ENCODE measurements at places on chromosomes 12 and 14.

- DNase-seq = no peak
Measured at GRCh38 chr14:65805113-65805473, 392.6 kb downstream of the FUT8 start.

GRCh38 chr14:51224551-51224950, 15.5 kb upstream of the TMX1 start:
- DNase-seq = no peak

- no peak for DNase-seq
Measured at GRCh38 chr12:85018098-85018497, 18.0 kb downstream of the TSPAN19 start.

DNA sequence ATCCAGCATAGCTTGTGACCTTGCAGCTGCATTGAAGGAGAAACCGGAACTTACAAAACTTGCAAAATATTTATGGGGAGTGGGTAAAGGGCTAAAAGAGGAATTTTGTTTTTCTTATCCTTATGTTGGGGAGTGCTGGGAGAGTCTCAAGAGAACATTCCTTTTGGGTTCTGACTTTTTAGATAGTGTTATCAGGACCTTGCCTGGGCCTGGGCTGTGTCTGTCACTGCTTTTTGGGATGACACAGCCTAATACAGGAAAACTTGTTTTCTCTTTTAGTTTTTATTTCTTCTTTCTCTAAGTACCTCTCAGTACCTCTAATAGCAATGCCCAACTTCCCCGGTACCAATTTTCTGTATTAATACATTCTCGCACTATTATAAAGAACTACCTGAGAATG, 850.6 kb downstream of the RPS29 start:
- DNase-seq = no peak

DNA sequence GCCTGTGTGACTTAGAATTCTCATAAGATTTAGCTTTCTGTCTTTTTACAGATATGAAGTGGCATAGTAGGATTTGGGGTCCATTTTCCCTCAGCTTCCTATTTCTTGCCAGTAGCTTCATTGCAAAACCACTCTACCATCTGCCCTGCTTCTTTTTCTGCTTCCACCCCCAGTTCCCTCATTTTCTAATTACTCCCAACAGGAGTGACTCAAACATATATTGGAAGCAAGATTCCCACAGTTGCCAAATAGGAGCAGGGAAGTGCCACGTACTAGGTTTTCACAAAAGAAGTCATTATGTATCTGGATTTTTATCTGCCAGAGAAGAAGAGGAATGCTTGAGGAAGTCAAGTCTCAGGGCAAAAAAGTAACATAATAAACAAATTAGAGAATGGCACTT, 64.1 kb downstream of the ANO4 start:
- no peak for DNase-seq

DNA sequence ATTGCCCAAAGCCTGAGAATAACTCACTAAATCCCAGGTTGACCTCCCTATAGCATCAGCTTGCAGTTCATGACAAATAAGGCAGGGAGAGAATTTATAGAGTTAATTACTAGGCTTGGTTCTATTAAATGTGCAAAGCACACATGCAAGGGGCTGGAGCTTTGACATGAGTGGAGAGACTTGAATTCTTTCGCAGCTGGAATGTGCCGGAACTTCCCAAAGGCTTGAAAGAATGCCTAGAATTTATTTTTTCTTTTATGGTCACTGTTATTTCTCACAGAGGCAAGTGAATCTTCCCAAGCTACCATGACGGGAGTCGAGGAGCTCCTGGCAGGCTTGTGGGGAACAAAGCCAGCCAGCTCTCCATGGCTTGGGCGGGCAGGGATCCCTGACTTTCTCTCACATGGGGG, 95.5 kb upstream of the USP44 start:
- DNase-seq = no peak

- no peak for DNase-seq
Measured at GRCh38 chr14:90649083-90649482, 167.1 kb downstream of the TTC7B start.

DNA sequence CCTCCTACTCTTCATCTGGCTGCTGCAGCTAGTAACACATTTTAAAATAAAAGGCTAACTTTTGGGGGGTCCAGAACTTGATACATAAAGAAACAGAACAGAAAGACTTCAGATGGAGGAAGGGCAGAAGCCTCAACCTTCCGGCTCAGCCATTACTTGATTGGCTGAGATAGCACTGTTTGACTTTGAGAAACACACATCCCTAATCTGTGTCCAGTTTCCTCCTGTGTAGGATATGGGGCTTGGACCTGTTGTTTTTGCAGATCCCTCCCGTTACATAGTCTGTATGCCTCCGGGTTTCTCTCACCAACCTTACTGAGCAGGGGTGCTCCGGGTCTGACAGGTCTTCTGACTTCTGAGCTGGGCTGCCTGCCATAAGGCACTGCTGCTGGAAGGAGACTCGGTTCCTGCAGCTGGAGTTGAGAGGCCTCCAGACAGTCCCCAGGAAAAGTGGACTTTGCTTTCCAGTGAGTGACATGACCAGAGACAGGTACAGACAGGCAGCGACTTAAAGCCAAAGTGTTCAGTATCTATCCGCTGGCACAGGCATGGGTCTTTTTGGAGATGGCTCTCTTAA, 8.3 kb upstream of the ZNF641 start:
- DNase-seq = no peak

- DNase-seq = no peak
Measured at GRCh38 chr12:105998561-105998960, 140.2 kb downstream of the NUAK1 start.

DNA sequence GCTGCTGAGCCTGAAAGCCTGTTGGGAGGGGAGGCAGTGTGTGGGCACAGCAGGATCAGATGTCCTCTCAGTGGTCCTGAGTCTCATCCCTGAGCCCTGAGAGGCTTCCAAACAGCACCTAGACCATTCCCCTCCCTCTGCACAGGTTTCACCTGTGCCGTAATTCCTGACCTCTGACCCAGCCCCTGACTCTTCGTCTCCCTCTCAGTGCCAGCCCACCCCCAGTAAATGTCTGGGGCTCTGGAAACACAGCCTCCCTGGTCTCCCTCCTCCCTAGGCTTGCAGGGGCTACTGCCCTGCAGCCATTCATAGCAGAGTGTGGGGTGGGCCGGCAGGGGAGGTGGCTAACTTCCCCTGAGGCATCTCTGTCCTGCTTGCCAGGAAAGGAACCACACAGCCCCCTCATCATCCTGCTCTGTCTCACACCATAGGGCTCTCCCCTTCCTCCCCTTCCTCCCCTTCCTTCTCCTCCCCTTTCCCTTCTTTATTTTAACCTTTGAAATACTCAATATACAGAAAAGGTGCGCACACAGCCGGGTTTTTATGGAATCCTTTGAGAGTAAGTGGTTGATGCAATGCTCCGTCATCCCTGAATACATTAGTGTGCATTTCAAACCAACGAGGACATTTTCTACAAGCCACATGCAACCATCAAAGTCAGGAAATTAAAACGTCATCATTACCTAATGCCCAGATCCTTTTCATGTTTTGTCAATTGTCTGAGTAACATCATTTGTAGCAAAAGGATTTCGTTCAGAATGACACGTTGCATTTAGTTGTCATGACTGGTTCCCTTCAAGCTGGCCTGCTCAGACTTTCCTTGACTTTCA, 67.0 kb downstream of the PRMT8 start:
- DNase-seq = no peak

DNA sequence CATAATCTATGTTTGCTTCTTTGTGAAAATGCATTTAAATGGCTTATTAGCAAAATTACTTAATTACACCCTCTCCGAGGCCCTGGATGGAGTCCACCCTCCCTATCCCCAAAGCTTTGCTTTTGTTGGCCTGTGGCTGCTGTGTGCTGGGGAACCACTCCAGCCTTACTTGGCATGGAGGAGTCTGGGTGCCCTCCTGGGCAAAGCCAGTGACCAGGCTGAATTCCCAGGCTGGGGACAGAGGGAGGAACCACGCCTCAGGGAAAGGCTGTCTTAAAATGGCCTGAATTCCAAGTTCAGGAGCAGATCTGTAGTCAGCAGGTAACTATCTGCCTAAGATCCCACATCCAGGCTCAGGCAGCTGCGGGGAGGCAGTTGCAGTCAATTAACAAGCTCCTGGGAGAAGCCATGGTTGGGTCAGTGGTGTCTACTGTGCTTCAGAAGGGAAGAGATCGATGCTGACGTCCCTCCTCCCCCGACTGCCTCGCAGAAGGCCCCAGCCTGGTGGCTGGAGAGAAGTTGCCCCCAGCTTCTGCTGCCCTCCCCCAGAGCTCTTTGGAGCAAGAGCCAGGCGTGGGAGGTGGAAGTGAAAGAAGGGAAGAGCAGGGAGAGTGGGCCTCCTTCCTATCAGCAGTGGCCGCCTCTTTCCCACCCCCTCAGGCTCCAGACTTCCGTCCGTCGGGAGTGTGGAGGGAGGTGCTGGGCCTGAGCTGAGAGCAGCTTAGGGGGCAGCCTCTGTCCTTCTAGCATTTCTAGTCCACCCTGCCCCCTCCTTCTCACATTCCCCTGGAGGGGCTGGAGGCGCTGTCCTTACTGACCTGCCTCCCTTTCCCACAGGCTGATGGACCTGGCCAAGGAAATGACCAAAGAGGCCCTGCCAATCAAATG, 11.3 kb downstream of the VASH1 start:
- no peak for DNase-seq

GRCh38 chr14:20970647-20970982, 15.3 kb downstream of the RNASE2 start:
- no peak for DNase-seq

- DNase-seq = no peak
Measured at GRCh38 chr12:88037770-88038169, 8.6 kb upstream of the C12orf50 start.

GRCh38 chr12:54959291-54960018, 25.1 kb downstream of the TESPA1 start:
- peak; percentile 50 for DNase-seq

DNA sequence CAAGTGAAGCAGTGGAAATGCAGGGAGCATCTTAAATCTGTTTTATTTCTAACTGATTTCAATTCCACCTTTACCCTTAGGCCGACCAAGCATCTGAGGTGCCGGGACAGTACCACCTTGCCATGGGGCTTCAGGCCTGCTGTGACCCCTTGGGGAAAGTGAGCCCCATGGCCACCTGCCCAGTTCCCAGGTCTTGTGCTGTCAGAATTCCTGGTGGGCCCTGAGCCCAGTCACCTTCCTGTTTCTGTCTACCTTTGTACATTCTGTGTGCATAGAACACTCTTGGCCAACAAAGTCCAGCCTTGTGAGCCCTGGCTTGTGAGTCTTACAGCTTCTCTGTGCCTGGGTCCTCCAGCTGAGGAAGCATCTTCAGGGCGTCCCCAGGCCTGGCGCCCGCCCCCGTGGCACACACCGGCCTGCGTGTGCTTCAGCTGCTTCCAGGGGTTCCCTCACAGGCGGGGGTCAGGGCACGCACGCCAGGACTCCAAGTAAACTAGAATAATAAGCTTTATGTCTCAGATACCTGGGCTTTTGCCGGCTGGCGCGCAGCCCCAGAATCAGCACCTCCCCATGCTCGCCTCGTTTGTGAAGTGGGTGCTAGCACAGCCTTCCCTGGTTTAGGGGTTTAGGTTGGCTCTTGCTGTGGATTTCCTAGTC, 10.3 kb downstream of the ZFYVE21 start:
- no peak for DNase-seq

DNA sequence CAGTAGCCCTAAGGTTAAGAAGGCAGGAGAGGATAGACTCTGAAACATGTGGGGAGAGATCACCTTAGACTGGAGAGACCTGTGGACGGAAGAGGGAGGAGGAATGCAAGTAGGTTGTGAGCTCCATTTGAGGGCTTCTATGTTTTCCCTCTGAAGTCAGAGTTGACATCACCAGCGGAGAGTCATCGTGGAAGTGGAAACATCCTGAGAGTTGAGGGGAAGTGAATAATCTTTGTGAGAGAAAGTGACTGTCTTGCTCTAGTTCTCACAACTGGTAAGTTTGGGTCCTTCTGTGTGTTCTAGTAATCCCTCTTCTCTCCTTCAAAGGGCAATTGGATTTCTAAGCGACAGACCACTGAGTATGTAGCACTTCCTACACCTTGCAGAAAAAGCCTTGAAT, 103.6 kb upstream of the CCND2 start:
- DNase-seq = no peak

DNA sequence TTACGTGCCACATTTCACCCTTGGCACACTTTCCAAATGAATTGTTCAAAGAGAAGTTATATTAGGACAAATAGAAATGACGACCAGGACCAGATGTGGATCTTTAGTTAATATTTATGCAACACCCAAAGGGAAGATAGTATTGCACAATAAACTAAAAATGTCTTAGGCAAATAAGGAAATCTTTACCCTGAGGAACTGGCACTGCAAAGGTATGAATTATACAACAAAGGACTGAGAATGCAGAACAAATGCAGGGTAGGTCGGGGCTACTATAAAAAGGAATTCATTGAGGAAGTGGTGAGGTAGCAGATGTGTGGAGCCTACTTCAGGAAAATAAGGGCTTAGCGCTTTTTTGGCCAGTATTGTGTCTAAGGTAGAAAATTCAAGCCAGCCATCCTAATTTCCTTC, 3.9 kb upstream of the TMTC2 start:
- peak; percentile 77 for DNase-seq

DNA sequence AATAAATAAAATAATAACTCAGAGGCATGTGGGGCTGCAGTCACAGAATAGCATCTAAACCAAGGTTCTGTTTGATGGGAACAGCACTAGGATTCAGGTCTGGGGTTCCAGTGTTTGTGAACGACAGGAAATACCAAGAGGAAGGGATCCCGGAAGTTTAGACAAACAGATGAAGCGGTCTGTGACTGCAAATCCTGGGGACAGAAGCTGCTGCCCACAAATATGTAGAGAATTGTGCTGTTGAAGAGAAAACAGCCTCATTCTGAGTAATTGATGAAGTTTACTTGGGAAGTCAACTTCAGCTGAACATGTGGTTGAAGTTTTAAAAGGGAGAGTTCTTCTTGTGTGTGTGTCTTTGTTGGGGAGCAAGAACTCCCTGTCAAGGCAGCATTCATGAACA, 98.4 kb upstream of the TBX5 start:
- no peak for DNase-seq

DNA sequence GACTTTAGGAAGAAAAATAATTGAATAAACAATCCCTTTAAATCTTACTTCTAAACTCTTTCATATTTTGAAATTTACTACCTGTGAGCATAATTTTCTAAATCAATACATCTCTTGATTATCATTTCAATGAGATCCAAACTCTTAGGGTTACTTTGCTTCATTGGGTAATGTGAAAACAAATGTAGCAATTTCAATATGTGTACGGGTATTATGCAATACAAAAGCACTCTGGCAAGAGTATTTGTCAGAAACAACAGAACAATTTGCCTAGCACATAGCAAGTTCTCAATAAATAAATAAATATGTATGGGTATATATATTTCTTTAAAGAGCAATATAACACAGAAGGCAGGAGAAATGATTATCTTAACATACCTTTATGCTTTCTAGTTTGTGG, 77.1 kb downstream of the PLEKHG7 start:
- no peak for DNase-seq
